ENCODE measurements at places on chromosomes 2 and 18.
A peak's percentile ranks its signal among the peaks of the same experiment; 100 is the strongest.

DNA sequence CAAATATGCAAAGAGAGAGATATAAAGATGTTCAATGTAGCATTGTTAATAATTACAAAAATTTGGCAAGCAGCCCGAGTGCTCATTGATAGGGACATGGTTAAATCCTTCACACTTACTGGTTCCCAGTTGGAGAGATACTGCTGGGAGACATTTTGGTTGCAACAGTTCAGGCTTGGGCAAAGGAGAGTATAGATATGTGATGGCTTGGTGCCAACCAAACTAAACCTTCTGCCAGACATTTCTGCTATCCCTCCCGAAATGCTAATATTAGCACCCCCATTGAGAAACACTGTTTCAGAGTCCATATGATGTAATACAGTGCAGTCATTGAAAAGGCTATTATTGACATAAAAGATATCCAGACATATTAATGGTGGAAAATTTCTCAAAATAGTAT, 11.5 kb downstream of the GEN1 start:
- DNase-seq, result no peak

DNA sequence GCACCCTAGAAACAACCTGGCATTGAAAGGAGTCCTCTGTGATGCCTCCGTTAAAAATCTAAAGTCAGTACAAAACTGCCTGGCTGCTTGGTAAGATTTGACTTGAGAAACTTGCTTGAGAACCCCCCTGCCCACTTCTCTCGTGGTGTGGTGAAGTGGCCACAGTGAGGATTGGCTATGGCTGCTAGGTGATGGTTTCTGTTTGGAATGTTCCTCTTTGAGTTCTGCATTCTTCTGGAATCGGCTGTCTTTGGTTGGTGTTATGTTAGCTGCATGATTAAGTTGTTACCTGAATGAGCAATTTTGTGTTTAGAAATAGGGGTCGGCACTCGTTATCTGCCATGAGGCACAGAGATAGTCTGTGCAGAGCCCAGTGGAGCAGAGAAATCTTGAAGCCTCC, 21.7 kb upstream of the SAG start:
- DNase-seq, result no peak

DNA sequence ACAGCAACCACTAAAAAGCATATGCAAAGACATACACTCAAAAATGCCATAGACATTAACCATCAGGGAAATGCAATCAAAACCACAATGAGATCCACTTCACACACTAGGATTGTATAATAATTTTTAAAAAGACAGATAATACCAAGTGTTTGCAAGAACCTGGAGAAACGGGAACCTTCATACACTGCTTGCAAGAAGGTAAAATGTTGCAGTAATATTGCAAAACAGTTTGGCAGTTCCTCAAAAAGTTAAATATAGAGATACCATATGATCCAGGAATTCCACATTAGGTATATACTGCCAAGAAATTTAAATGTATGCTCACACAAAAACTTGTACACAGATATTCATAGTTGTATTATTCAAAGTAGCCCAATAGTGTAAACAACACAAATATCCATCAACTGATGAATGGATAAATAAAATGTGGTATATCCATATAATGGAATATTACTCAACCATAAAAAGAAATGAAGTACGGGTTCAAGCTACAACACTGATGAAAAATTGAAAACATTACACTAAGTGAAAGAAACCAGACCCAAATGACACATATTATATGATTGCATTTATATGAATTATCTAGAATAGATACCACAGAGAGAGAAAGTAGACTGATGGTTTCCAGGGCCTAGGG, 14.7 kb upstream of the CHMP3 start:
- no peak for DNase-seq

DNA sequence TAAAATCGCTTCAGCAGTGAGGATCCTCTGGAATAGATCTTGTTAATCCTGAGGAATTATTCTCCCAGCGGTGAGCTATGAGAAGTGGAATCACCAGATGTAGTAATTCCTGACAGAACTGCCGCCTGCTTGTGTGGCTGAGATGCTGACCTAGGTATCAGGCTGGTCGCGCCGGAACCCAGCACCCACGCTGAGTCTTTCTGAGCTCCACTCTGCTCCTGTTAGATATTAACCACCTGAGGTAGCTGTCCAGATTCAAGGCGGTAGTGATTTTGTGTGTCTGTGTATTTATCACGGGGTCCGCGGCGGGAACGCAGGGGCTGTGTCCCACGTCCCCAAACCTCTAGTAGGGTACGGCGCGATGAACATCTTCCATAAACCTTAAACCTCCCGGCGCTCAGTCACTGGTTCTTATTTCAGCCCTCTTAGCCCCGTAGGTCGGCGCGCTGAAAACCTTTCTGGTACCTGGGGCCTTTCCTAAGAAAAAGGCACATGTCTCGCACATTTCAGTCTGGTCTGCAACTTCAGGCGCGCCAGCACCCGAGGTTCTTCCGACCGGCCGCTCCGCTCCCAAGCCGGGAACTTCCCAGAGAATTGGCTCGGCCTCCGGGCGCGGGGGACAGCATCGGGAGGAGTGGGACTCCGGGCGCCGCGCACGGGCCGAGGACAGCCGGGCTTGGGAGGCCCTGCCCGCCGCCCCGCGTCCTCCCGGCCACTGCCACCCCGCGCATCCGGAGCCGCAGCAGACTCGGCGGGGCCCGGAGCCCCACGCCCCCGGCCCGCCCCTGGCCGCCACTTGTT, 542 bp upstream of the CNNM3 start:
- no peak for DNase-seq

DNA sequence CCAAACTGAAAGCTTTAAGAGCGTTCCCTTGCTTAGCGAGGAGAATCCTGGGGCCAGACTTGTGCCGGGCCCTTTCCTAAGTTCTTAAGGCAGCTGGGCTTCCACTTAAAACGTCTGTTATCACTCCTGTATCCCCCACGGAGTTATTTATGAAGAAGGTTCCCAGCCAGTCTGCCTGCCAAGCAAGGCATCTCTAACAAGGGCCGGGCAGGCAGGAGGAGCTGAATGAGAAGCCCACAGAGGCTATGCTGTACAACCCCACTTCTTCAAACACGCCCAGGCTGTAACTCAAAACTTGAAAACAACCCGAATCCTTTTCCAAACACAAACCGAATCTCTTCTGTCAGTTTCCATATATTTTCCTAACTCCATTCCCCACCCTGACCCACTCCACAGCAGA, 39.0 kb upstream of the ZFP36L2 start:
- DNase-seq, result no peak

DNA sequence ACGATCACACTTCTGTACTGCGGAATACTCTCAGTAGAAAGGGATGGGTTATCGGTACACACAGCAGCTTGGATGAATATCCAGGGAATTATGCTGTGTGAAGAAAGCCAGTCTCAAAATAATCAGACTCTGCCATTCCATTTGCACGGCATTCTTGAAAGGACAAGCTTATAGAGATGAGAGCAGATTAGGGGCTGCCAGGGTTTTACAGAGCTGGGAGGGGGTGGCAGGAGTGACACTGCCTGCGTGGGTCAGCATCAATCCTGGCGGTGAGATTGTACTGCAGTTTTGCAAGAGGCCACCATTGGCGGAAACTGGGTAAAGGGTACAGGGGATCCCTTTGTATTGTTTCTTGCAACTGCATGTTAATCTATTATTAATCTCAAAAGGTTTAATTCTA, 16.6 kb downstream of the KCNG2 start:
- no peak for DNase-seq

GRCh38 chr2:116680256-116680936, 1134.1 kb upstream of the DDX18 start:
- no peak for DNase-seq

GRCh38 chr18:49976795-49977560, 163.6 kb upstream of the ACAA2 start:
- DNase-seq, result no peak

- DNase-seq, result peak; percentile 57
Measured at GRCh38 chr2:85421260-85422071, 3.0 kb downstream of the SH2D6 start.

GRCh38 chr2:135149251-135149650, 97.2 kb downstream of the RAB3GAP1 start:
- no peak for DNase-seq

DNA sequence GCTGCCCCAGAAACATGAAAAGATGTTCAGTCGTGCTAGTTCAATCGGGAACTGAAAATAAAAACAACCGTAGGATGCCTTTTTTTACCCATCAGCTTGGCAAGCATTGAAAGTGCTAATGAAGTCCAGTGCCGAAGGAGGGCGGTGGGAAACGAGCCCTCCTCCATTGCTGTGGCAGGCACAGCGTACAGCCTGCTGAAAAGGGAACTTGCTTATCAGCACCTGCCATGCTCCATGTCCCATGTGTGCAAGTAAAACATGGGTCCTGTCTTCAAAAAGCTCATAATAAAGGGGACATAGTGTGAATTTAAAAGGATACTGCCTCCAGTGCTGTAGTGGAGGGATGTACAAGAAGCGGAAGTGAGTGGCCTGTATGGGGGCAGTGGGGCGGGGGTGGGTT, 82.4 kb downstream of the ARMC9 start:
- no peak for DNase-seq

DNA sequence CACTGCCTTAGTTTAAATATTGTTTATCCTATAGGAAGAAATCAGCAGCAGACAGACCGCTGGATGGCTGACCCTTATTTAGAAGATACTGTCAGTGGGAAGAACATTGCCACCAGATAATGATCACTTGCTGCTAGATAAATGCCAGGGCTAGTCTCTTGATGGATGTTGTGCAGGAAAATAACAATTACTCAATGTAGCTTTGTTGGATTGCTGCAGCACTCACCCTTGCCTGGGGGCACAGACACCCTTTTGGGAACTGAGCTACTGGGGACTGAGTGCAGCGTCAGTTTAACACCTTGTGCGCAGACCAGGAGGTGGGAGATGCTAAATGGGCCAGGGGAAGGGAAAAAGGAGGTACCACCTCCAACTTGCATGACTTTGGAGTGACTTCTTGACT, 64.2 kb upstream of the CAPN13 start:
- DNase-seq, result no peak

GRCh38 chr2:54880428-54880827, 157.0 kb downstream of the EML6 start:
- DNase-seq, result no peak

- DNase-seq, result no peak
Measured at GRCh38 chr18:23189768-23190661, 54.7 kb downstream of the CABLES1 start.

- DNase-seq, result no peak
Measured at GRCh38 chr2:136093583-136093982, 24.4 kb downstream of the CXCR4 start.

DNA sequence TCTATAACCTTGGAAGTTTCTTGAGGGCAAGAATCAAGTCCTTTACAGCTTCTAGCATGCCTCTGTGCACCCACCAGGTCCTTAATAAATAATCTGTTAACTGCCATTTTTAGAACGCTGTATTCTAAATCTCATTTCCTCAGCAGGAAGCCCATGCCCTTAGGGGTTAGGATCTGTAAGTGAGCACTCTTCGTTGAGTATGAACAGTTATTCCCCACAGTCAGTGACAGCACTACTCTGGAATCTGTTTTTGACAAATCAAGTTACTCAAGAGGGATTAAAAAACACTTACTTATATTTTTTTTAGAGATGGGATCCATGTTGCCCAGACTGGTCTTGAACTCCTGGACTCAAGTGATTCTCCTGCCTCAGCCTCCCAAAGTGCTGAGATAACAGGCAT, 14.6 kb downstream of the PAIP2B start:
- no peak for DNase-seq

DNA sequence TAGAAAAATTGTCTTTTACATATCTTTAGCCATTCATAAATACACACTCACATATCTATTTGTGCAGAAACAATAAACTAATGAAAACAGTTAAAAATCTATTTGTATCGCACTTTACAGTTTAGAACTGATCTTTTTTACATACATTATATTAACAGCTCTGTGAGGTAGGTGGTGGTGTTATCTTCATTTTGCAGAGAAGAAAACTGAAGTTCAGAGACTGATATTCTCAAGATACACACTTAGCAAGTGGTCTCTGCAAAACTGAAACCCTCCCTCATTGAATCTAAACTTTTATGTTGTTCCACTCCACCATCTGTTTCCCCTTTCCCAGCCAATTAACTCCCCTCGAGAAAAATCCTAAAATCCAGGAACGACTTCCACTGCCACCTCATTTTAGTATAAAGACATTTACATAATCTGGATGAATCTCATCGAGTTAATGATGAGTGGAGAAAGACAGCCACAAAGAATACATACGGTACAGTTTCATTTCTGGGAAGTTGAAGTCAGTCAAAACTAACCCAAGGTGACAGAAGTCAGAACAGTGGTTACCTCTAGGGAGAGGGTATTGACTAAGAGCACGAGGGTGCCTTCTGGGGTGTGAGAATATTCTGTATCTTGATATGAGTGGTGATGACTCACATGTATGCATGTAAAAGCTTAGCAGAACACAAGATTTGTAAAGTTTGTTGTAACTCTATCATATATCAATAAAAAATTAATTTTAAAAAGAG, 524.2 kb upstream of the TCF4 start:
- DNase-seq, result no peak

DNA sequence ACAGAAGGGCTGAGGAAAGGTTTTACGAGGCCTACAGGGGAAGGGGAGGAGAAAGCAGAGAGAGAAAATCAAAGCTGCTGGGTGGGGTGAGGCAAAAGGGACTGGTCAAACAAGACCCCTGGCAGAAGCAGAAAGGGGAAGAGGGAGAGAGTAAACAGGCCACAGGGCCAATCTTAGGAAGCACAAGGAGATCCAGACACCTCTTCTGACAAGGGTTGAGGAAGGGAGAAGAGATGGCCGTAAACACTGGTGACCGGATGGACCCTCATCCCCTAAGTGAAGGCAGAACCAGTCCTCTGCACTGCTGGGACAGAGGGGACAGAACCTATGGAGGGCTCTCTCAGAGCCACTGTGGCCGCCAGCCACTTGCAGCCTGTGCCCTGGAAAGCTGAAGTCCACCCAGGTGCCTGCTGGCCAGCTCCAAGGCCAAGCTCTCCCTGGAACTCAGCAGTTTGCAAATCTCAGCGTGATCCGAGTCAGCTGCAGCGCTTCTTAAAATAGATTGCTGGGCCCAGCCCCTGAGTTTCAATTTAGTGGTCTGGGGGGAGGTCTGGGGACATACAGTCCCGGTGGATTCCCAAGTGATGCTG, 108.8 kb downstream of the TMEM163 start:
- DNase-seq, result no peak

DNA sequence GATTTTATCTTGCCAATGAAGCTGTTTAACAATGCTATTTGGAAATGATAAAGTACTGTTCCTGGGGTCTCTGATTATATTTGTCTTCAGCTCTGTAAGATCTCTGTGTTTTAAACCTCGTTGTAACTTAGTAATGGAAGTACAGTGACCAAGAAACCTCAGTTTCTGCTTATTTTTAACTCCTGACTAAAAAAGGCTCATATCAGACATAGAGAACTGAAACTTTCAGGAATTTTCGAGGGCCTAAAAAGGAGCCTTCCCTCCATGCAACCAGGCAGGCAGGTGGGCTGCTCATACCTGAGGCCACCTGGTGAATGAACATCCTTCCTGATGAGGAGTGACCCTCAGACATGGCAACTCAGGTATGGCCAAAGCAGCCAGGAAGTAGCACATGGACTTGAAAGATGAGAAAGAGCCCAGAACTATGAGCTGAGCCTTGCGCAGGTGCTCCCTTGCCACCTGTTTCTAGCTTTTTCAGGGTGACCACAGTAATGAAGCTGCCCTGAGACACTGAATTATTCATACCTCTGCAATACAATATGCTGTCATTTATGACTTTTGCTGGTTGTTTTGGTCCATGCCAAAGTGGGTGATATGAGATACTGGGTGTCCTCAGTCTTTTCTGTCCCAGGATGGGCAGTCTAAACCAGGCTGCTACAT, 23.9 kb downstream of the MYO3B start:
- DNase-seq, result no peak

Measured in NCI-H774 (cell line).